ENCODE measurements at places on chromosomes 16 and 17. TPM values are rescaled to one million over a fixed set of nuclear protein-coding genes. Genes with fewer than 3 reads are reported as not detected.

DNA sequence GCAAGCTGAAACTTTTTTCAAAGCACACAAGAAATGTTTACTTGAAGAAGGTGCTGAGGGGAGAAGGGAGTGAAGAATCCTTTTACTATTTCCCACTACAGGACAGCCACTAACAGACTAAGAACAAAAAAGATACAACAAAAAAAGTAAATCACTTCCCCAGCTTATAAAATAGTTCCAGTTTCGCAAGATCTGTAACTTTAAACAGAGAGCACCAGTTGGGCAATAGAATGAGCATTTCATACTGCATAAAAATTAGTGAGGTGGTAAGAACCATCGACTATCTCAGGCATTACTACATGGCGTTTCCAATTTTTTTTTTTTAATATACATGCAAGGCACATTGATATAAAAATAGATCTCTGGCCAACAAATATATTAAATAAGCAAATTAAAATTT lies 11.1 kb downstream of the CRYBA1 start:
- no peak for DNase-seq

GRCh38 chr16:87957296-87958094 lies 6.3 kb downstream of the BANP start:
- DNase-seq, result no peak

DNA sequence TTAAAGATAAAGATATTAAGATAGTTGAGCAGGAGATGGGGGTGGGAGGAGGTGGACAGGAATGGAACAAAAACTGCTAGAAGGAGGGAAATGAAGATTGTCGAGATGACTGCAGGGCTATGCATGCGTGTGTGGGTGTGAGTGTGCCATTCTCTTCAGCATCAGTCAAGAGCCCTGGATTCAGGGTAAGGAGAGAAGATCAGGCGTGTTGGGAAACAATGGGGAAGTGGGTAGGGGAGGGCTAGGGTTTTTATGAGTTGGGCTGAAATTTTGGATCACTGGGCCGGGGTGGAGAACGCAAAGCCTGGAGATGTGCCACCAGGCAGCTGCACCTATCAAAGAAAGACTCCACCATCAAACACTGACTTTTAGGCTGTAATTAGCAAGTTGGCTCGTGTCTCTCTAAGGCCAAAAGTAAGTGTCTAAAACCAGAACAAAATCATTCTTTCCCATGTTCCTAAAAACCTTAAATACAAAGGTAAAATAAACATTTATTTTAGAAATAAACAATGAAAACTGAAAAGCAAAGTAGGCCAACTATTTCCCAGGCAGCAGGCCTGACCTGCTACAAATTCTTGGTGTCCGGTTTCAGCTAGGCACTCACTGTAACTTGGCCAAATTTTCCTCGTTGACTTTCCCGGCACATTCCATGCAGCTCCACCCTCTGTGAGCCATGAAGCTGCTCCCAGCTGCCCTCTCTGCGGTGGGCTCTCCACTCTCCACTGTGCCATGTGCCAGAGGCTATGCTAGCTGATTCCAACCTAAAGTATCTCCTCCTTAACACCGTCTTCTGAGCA lies 4.2 kb downstream of the CDRT4 start:
- DNase-seq, result no peak

- no peak for DNase-seq
Observed at GRCh38 chr16:73237601-73238000, 189.7 kb upstream of the ZFHX3 start.

GRCh38 chr17:49522357-49522890 lies 27.3 kb downstream of the NGFR start:
- DNase-seq, result peak; percentile 32

- no peak for DNase-seq
Observed at GRCh38 chr16:80318107-80318506, 222.7 kb upstream of the DYNLRB2 start.

GRCh38 chr16:31107465-31107867 lies 720 bp upstream of the BCKDK start:
- no peak for DNase-seq

- no peak for DNase-seq
Observed at GRCh38 chr17:44004077-44004760, at the start of gene NAGS. TSS of gene NAGS (plus strand) at chr17:44004622. CDS start at chr17:44004664, 42 bp downstream.

DNA sequence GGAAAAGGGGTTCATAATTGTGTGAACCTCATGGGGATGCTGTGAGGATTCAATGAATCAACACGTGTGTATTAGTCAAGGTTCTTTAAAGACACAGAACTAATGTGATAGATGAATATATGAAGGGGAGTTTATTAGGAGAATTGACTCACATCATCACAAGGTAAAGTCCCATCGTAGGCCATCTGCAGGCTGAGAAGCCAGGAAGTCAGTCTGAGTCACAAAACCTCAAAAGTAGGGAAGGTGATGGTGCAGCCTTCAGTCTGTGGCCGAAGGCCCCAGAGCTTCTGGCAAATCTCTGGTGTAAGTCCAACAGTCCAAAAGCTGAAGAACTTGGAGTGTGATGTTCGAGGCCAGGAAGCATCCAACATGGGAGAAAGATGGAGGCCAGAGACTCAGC lies 413.4 kb downstream of the CDH13 start:
- DNase-seq, result no peak

DNA sequence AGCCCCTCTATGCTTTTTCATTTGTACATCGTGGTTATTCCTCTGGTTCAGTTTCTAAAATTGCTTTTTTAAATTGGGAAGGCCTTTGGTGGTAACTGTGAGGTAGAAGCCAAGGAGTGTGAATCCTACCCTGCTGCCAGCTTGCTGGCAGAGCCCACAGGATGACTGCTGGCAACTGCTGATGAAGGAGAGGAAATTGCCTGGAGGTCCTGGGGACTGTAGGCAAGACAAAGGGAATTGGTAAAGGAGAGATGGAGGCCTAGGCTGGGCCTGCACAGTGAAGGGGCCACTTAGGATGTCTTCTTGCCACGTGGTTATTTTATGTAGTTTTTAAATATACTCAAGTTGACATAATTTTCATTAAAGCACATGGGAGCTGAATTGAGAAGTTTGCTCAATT lies 15.8 kb downstream of the C17orf58 start:
- no peak for DNase-seq

DNA sequence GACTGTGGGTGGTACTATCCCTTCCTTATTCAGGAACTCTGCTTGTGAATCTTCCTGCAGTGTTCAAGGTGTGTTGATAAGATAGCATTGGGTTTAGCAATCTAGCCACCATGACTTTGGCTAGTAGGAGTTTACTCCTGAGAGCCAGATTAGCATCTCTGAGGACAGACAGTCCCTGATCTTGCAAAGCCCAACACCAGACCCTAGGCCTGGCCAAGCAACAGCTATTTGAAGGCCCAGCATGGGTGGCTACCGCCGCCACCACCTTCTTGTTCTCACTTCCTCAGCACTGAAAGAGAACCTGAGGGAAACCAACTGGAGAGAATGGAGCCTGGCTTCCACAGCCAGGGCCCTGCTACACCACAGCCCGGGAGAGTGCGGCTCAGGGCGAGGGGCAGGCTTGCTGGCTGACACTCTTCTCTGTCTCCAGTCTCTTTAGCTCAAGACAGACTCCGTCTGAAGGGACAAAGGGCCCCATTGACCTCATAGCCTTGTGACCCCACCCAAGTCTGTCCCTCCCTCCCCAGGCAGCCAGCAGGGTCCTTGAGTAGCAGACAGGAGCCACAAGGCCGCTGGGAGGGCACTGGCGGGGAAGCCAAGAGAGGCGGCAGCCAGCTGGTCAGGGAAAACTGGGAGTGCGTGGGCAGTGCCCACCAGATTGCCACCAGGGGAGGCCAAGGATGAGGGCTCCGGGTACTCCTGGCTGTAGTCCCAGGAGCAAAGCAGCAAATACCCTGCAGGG lies 10.9 kb upstream of the ARHGAP23 start:
- no peak for DNase-seq

- no peak for DNase-seq
Observed at GRCh38 chr16:87808108-87808507, 42.3 kb upstream of the KLHDC4 start.

- no peak for DNase-seq
Observed at GRCh38 chr16:3431779-3432219, 11.5 kb downstream of the ZNF597 start.

The SLFN14 gene
- not detected for total RNA-seq

The NME3 gene
- total RNA-seq, result 5.8 TPM

The NACA2 gene
- total RNA-seq, result not detected

The XYLT2 gene
- total RNA-seq, result 72.9 TPM
